ENCODE measurements at places on chromosomes 5 and 9.

DNA sequence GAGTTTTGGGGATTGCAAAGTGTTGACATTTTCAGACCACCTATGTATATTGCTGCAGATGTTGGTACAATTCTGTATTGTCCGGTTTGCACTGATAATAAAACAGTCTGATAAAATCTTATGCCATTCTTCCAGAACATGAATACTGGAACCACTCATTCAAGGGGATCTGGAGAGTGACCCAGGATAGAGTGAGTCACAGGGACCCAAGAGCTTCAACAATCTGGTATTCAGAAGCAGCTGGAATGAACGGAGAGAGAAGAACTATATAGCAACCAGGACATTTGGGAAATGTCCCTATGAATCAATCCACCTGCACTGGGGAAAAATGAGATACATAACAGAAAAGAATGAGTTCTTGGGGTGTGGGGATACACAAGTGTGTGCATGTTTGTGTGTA lies 73.3 kb downstream of the SH3TC2 start:
- no peak for DNase-seq

DNA sequence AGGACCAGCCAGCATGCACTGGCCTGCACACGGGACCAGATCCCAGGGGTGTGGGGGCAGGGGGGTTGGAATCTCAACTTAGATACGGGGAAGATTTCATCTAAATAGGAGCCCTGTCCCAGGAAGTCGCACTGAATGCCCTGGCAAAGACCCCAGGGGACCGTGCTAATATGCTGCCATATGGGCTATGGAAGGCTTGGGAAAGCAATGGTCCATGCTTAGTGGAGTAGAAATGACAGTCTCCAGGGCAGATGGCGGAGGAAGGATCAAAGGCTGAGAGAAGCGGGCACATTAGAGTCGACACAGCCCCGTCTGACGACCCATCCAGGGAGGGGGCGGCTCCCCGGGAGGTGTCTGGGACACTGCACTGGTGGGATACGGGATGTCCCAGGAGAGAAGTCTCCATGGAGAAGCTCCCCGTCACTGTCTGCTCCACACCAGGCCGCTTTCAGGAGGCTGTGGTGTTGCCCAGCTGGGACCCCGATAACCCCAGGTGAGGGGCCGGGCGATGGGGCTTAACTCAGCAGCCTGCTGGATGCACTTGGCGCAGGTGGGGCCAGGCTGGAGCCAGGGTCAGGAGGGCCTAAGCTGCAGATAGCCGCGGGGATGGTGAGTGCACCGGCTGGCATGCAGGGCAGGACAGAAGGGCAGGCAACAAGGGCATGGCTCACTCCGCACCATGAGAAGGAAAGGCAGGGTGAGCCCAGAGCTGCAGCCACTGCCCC lies 377.7 kb upstream of the IRX1 start:
- DNase-seq = no peak

DNA sequence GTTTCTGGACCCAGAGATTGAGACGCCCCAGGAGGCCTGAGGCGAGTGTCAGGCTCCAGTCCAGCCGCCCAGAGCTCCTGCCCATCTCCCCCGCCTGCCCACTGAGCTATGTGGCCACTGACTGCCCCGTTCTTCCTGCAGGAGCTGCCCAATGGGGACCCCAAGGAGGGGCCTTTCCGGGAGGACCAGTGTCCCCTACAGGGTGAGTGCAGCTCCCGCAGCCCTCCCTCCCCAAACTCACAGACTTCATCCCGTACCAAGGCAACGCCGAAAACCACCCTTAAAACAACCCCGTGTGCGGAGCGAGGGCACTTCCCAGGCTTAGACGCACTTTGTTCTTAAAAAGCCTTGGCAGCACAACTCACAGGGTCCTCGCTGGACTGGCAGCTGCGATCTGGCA lies 23.4 kb downstream of the NKD2 start:
- DNase-seq = no peak

GRCh38 chr9:31259824-31260223 lies 1124.6 kb upstream of the ACO1 start:
- DNase-seq = no peak

DNA sequence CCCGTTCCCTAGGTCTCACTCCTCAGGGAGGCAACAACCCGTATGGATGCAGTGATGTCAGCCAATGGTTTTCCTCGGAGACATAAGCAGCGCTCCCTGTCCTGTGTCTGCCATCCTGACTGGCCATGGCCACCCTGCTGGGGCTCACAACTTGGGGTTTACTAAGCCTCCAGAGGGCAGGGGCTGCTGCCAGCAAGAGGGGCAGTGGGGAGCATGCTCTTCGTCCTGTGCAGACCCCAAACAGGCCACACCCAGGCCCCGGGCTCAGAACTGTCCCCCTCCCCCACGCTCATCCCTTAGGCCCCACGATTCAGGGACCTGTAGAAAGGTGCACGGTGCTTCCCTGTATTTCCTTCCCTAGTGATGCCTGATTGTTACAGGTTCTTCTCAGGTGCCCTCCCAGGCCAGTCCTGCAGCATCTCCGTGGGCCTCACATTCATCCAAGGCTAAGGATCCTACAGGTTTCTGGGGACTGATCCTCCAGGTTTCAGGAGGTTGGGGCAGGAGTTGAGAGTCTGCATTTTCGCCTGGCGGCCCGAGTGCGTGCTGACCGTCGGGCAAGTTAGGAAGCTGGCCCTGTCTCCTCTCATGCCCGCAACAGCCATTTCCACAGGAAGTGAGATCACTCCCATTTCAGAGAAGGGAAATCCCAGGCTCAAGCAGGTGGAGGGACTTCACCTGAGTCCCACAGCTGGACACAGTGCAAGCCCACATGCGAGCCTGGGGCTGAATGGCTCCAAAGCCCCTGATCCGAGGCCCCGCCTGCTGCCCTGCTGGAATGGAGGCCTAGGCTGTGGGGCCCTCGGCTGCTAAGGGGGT lies 217.6 kb downstream of the ROR2 start:
- DNase-seq = no peak

- DNase-seq = no peak
Observed at GRCh38 chr9:124284940-124285441, 27.2 kb downstream of the NEK6 start.

- no peak for DNase-seq
Observed at GRCh38 chr9:107994648-107995047, 505.1 kb upstream of the KLF4 start.

DNA sequence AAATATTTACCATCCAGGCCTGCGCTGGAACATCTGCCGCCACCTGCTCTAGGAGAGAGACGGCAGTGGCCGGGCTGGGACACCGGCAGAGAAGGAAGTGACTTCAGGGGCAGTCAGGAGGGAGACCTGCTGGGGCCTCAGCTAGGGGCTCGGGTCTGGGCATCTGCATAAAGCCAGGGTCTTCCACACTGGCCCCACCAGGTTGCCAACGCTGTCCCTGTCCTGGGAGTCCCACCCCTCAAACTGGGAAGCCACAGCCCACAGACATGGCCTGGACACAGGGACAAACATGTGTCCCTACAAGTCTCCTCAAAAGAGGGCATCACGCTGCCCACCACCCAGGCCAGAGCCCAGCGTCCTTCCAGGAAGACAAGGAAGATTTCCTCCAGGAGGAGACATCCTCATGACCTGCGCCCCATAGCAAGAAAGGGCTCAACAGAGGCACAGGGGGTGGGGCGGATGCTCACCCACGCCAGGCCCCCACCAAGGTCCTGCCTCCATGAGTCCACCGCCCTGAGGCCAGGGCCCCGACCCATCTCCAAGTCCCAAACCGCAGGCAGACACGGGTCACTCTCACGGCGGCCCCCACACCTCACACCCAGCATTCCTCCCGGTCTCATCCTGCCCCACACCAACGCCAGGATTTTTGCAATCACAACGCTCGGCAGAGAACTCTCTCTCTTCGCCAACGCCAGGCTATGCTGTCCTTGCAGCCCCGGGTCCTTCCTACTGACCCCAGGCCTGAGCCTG lies 9.0 kb downstream of the VAV2 start:
- DNase-seq = no peak

DNA sequence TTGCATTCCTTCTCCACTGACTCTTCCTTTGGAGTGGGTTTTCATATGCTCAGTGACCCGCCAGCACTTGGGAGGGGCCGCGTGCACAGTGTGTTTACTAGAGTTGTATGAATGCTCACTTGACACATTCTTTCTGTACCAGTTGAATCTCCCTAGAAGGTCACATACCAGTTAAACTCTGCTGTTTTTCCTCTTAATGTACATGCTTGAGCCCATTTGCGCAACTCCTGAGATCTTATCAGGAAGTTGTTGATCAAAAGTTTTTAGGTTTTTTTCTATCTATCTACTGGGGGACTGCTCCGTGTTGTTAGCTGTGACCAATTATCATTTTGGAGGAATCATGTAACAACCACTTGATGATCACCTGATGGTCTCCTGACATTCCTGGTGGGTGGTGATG lies 392.7 kb downstream of the CDH9 start:
- no peak for DNase-seq
